GM12878 (cell line): ENCODE measurements at places on chromosomes 13 and 19.

GRCh38 chr13:30276178-30276577, 31.2 kb downstream of the KATNAL1 start:
- DNase-seq, result peak; percentile 33

DNA sequence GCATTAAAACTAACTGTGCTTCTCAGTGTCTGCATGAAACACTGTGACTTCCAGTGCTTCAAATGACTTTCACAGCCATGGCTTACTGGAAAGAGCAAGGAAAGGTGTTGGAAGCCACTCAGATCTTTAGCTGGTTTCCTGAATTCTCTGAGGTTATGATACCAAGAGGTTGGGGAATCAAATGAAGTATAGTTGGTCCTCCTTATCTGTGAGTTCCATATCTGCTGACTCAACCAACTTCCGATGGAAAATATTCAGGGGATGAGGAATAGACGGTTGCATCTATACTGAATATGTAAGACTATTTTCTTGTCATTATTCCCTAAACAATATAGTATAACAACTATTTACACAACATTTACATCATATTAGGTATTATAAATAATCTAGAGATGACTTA, 32.4 kb downstream of the EPSTI1 start:
- DNase-seq, result no peak

GRCh38 chr13:22336460-22336859, 665.6 kb downstream of the FGF9 start:
- DNase-seq, result no peak

- no peak for DNase-seq
Observed at GRCh38 chr13:59750860-59751259, 412.9 kb downstream of the DIAPH3 start.

- no peak for DNase-seq
Observed at GRCh38 chr19:57190301-57190700, 999 bp upstream of the ZNF264 start.

DNA sequence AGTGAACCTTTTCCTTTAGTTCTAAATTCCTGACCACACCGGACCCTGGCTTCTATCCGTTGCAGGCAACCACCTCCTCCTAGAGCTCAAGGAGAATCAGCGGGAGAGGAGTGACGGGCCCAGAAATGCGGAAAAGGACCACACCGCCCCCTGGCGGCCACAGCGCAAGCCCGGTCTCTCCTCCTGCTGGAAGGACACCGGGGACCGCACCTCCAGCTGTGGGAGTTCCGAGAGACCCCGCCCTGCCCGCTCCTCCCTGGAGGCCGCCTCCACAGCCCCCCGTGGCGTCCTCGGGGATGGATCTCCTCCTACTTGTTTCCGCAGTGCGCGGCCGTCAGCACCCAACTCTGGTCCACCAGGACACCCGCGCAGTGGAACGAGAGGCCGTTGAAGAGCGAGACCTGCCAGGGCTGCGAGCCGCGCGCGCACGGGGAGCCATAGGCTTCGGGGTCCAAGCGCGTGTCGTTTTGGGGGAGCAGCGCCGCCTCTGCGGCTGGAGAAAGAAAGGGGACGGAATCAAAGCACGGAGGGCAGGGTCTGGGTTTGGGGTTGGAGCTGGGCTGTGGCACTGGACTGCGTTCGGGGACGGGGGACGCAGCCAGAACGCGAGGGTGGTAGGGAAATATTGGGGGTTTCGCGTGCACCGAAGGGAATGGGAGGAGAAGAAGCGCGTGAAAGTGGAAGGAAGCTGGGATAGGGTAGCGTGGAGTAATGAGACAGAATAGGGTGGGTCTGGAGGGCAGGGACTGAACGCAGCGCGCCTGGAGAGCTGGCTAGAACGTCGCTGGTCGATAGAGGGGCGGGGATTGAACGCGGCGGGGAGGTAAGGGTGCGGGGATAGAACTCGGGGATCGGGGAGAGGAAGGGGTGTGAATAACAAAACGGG, 2.5 kb downstream of the KLK10 start:
- DNase-seq, result no peak

DNA sequence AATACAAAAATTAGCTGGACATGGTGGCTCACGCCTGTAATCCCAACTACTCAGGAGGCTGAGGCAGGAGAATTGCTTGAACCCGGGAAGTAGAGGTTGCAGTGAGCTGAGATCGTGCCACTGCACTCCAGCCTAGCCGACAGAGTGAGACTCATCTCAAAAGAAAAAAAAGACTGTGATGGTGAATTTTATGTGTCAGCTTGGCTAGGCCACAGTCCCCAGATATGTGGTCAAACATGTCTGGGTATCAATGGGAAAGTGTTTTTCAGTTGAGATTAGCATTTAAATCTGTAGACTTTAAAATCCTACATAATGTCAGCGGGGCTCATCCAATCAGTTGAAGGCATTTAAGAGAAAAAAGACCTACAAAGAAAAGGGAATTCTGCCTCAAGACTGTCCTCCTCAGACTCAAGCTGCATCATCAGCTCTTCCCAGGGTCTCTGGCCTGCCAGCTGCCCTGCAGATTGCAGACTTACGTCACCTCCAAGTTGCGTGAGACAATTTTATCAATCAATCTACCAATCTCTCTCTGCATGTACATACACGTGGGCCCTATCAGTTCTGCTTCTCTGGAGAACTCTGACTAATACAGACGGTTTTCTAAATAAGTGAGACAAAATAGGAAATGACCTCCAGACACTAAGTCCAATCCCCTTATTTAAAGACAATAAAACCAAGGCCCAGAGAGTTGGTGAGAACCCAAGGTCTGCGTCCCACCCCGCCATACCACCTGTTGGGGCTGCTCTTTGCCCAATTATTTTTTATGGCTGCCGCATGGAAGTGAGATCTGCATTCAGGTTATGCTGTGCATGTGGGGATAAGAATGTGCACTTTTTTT, 99.2 kb downstream of the ABCC4 start:
- DNase-seq, result no peak

DNA sequence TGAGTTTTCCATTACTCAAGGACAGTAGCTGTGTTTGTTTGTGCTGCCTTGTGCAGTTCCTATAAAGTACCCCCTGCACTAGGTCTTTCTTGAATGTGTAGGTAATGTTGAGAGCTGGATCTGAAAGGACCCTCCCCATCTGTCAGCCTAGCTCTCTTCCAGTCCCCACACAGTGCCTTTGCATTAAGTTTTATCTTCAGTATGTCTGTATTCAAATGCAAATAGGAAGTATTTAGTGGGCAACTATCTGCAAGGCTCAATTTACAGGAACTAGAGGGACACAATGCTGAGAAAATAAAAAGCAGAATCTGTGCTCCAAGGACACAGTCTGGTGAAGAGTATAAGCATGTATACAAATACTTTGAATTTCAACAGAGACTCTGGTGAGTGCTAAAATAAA, 558.5 kb downstream of the RFC3 start:
- no peak for DNase-seq

- DNase-seq, result no peak
Observed at GRCh38 chr13:43782686-43783085, 4.1 kb downstream of the ENOX1 start.

DNA sequence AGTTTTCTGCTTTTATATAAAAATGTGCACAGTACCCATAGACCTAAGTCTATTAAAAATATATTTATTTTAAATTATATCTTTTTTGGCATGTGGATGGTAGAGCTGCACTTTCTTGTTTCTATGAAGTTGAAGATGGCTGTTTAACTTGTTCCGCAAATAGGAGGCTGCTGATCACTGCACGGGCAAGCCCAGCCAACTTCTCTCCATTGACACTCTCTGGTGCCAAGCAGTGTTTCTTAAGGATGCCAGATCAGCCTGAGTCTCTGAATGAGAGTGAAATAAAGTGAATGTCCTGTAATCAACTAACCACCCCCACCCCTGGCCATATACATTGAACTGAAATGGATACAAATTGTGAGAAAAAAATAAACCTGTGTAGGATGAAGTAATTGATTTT, 202.9 kb upstream of the KLHL1 start:
- DNase-seq, result no peak

DNA sequence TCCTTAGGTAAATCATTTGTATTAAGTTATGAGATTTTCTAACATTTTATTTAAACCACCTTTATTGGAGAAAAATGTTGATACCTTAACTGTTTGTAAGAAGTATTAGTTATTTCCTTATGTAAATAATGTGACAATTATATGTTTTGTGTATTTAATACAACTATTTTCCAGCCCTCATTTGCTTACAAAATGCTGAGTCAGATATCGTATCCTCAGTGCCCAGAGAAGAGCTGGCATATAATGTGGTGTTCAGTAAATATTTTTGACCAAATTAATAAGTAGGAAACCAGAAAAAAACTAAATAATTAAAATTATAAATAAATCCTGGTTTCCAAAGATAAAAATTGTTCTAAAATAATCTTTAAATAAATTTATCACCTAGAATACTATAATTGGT, 140.2 kb upstream of the PCDH17 start:
- no peak for DNase-seq

DNA sequence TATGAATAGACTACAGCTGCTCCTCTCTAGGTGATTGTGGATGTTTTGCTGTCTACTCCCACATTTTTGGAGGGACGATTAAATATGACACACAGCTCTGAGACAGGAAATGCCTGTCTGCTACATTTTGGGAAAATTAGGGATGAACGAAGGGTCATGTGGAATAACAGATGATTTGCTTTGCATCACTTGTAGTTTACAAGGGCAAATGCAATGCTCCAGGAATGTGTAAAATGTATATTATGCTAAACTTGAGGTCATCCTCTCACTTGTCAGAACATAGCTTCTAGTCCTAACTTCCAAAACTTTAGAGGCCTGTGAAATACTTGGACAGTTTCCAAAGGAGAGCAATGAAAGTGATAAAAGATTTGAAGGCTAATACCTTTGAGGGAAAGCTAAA, 284.2 kb upstream of the DACH1 start:
- DNase-seq, result no peak

DNA sequence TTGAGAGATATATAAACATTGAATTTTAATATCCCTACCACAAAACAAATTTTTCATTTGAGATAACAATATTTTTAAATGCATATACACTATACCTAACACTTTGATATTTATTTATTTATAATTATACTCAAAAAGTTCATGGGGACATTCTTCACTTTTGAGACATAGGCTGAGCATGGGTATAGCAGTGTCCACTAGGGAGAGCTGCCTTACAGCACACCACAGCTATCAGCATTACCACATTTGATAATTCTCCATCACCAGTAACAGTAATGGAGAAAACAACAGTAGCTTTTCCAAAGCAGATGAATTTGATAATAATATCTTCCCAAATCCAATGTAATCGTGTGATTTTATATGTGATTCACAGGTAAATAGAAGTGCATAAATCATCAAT, 626.1 kb downstream of the DACH1 start:
- no peak for DNase-seq

DNA sequence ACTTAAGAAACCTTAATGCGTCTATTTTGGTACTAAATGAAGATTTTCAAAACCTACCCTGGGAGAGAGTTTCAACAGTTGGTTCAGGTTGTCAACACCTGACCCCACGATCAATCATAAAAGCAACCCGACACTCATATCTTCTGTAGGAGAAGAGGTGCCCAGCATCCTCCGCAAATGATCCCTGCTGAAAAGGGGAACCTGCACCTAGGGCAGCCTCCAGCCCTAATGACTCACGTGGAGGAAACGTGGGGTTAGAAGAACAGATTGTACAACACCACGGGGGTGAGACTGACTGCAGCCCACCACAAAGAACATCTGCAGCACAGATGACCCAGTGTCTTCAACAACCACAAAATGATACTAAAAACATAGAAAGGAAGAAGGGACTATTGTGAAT, 116.3 kb downstream of the RAB20 start:
- DNase-seq, result no peak

GRCh38 chr19:57664269-57665127, 4.2 kb upstream of the ZSCAN4 start:
- DNase-seq, result no peak

- DNase-seq, result no peak
Observed at GRCh38 chr19:3834349-3835054, 34.3 kb downstream of the ZFR2 start.

- DNase-seq, result no peak
Observed at GRCh38 chr19:55352040-55352439, 2.5 kb downstream of the COX6B2 start.

- DNase-seq, result no peak
Observed at GRCh38 chr19:18828786-18829185, 3.0 kb upstream of the UPF1 start.

GRCh38 chr19:8148410-8149260, 757 bp downstream of the FBN3 start:
- DNase-seq, result no peak

GRCh38 chr13:49292742-49293486, 45.2 kb downstream of the CDADC1 start:
- DNase-seq, result no peak

DNA sequence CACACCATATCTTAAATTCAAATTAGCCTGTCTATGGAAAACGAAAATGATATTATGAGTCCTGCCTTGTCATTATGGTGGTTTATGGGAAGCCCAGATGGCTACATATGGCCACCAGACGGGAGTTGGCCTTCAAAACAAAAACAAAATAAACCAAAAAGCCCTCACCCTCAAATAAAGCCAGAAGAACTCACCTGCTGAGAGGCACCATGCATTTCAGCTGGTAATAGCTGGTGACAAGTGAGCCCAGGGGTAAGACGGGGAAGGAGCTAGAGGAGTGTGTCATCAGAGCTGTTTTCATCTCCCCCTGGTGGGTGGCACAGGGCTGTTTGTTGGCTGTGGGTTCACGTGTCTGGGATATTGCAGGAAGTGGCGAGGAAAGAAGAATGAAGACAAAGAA, 152.9 kb downstream of the EFNB2 start:
- DNase-seq, result no peak

DNA sequence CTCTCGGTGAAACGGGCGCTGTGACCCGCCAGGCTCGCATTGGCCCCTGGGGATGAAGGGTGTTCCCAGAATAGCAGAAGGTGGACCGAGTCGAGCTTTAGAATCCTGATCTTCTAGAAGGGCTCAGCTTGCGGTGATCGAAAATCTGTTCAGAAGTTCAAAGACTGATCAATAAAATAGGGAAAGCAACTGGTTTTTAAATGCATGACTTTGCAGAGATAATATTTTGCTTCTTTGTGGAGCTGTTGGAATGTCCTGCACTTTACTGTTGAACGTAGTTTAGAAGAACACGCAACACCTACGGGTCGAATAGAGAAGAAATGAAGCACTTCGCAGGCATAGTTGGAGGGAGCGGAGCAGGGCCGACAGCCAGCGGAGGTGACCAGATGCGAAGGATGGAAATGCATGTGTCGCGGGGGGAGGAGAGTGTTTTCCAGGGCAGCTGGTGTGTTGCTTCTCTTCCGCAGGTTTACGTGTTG, 766 bp downstream of the CEBPG start:
- DNase-seq, result no peak

- DNase-seq, result peak; percentile 28
Observed at GRCh38 chr13:46295491-46296114, 83.9 kb downstream of the LRRC63 start.

DNA sequence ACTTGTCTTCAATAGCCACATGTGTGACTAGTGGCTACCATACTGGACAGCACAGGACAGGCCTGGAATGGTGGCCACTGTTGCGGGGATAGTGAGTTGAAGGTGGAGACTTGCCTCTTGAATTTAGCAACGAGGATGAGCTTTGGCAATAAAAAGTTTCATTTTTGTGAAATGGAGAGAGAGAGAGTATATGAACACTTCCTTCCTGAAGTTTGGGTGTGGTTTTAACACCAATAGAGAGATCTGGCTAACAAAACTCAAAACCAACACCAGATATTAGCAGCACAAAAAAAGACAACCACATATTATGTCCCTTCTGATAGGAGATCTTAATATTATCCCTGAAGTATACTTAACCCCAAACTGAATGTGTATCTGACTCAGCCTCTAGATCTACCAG, 6.3 kb upstream of the LRFN3 start:
- no peak for DNase-seq

- no peak for DNase-seq
Observed at GRCh38 chr13:102869948-102870676, 24.3 kb downstream of the ERCC5 start.
